CD4-positive, alpha-beta T cell treated with Interleukin-1 beta for 1 hour (primary cell): ENCODE measurements at places on chromosomes 11 and 22.

GRCh38 chr11:68257477-68258362 lies 14.1 kb downstream of the C11orf24 start:
- peak; percentile 90 for DNase-seq

GRCh38 chr22:25069758-25070481 lies 117.4 kb downstream of the KIAA1671 start:
- peak; percentile 9 for DNase-seq

DNA sequence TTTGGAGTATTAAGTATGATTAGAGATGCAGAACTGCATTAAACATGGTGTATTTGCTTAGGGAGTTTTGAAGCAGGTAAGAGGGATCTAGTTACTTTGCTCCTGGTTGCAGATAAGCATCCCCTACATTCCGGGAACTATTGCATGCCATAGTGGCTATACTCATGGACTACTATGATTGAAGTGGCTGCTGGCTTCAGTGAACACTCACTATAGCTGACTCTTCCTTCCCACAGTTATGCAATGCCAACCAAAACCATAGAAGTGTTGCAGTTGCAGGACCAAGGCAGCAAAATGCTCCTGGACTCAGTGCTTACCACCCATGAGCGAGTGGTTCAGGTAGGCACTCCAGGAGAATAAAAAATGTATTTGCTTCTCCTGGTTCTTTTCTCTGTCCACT lies 17.0 kb downstream of the COA4 start:
- no peak for DNase-seq

DNA sequence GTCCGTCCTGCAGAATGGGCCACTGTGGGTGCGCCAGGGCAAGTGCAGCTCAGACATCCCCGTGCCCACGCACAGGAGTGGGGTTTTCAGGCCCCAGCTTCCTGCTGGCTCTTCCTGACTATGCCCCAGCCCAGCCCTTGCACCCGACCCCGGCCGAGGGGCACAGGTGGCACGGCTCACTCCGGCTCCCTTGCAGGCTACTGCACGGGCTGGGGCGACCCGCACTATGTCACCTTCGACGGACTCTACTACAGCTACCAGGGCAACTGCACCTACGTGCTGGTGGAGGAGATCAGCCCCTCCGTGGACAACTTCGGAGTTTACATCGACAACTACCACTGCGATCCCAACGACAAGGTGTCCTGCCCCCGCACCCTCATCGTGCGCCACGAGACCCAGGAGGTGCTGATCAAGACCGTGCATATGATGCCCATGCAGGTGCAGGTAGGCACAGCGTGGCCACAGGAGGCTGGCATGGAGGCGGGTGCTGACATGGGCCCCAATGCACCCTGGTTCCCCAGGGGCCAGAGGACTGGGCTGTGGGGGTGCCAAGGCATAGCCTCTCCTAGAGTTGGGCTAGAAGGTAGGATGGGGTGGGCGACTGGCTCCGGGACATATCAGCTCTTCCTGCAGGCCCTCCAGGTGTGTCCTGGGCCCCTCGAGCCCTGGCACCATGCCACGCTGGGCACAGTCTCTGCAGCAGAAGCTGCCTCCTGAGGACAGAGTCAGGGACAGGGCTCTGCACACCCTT lies 27.7 kb downstream of the MUC2 start:
- DNase-seq: no peak
